T-cell (primary cell): ENCODE measurements at places on chromosomes 13 and 19. TPM values are rescaled to one million over a fixed set of nuclear protein-coding genes. Genes with fewer than 3 reads are reported as not detected.

GRCh38 chr19:5913739-5914357 lies at the start of gene CAPS:
TSS of gene CAPS (plus strand) at chr19:5914254. CDS start at chr19:5914407, 153 bp downstream.
- H3K27me3 ChIP-seq = no peaks in the 10 kb centered on the region
- H3K4me3 ChIP-seq = no peak within 1 kb of the TSS
- peaks cover 28% of the 10 kb centered on the region for H3K36me3 ChIP-seq
- H3K4me1 ChIP-seq = no peaks in the 10 kb centered on the region

DNA sequence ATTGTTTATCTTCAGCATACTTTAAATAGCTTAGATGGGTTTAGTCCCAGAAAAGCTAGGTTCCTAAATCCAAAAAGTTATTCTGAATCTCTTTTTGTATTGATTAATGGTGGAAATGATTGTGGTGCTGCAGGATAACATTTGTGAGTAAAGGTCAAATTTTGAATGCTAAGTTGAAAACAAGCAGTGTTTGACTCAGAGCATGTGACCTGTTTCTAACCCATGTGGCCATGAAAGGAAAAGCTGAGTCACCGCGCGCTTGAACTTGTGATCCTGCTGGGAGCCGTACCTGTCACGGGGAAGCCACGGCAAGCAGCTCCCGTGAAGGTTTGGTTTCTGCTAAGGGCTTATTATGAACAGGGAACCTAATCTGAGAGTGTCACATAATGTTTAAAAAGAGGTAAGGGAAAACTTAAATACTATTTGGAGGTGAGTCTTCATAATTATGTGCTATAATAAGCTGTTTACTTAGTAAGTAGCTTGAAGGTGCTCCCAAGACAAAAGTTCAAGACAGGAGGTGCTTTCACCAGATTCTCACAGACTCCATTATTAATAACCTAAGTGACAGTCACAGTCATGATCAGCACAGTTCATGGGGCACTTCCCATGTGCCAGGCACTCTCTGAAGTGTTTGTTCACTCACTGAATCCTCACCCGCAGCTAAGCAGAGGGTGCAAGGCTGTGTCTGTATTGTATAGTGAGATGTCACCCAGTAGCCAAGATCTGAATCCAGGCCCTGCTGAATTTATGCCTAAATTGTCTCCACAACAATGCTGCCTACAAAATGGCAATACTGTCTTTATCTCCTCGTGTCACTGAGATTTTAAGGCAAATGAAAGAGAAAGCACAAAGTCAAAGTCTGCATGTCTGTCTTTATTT lies 286.5 kb downstream of the MYO16 start:
- no peak for DNase-seq
- no peaks in the 10 kb centered on the region for H3K4me1 ChIP-seq
- H3K27ac ChIP-seq = no peak overlapping the region
- H3K4me3 ChIP-seq = no peak overlapping the region

The CRTC1 gene
- total RNA-seq = 19.6 TPM

- peaks cover 6% of the 10 kb centered on the region for H3K36me3 ChIP-seq
- DNase-seq = no peak
- H3K4me1 ChIP-seq = peaks cover 14% of the 10 kb centered on the region
- no peaks in the 10 kb centered on the region for H3K27me3 ChIP-seq
- H3K4me3 ChIP-seq = no peak overlapping the region
These were observed 2.2 kb downstream of the ZNF100 start for GRCh38 chr19:21765151-21765550.

- peaks cover 18% of the 10 kb centered on the region for H3K4me1 ChIP-seq
- H3K36me3 ChIP-seq = peaks cover 12% of the 10 kb centered on the region
- peak within 1 kb of the TSS; percentile 90 for H3K4me3 ChIP-seq
- H3K27ac ChIP-seq = peak within 1 kb of the TSS; percentile 47
These were observed at the start of gene COLGALT1 for GRCh38 chr19:17555480-17555928. TSS of gene COLGALT1 (plus strand) at chr19:17555649. CDS start at chr19:17555714, 65 bp downstream.

DNA sequence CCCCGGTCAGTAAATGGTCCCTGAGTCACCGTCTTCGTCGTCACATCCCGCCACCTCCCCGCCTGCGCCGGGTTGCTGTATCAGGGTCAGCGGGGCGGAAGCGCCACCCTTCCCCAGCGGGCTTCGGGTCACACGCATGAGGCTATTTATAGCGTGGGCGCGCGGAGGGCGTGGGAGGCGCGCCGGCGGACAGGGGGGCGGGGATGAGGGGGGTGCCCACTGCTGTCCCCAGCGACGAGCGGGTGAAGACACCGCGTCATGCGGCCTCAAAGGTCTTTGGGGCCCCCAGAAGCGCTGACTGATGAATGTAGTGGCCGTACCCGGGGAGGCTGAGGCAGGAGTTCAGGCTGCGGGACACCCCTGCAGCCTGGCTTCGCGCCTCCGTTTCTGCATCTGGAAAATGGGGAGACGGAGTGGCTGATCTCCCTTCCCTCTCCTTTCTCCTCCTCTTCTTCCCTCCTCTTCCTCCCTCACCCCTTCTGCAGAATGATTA lies 7.9 kb downstream of the UNC13A start:
- H3K4me3 ChIP-seq = no peak overlapping the region
- peak; percentile 19 for DNase-seq
- no peak overlapping the region for H3K27ac ChIP-seq
- H3K4me1 ChIP-seq = no peaks in the 10 kb centered on the region

DNA sequence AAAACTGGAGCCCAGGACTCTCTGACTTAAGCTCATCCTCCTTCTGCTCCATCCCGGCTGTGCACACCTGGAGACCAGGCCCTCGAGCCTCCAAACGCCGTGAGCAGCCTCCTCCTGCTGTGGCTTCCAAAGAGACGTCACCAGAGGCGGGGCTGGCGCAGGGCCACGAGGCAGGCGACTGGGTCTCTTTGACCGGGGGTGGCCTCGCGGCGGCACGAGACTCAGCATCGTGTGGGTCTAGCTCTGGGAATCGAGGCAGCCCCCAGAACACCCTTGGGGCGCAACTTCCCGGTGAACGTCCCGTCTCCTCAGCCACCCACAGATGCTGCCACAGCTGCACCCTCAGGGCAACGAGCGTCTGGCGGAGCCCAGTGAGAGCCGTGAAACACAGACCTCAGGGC lies 22.8 kb downstream of the RASA3 start:
- peaks cover 10% of the 10 kb centered on the region for H3K36me3 ChIP-seq
- peak overlapping the region; percentile 77 for H3K27ac ChIP-seq
- no peak for DNase-seq
- peaks cover 28% of the 10 kb centered on the region for H3K4me1 ChIP-seq
- H3K27me3 ChIP-seq = no peaks in the 10 kb centered on the region
- peak overlapping the region; percentile 60 for H3K4me3 ChIP-seq

The PABPC3 gene
- total RNA-seq = 0.32 TPM

The OVOL3 gene
- total RNA-seq = not detected

The ZNF155 gene
- total RNA-seq = 8.7 TPM

The RNF225 gene
- 0.44 TPM for total RNA-seq

- no peaks in the 10 kb centered on the region for H3K36me3 ChIP-seq
- no peak overlapping the region for H3K4me3 ChIP-seq
- H3K4me1 ChIP-seq = no peaks in the 10 kb centered on the region
- no peaks in the 10 kb centered on the region for H3K27me3 ChIP-seq
These were observed 689.3 kb upstream of the ATXN8OS start for GRCh38 chr13:69418319-69418718.

DNA sequence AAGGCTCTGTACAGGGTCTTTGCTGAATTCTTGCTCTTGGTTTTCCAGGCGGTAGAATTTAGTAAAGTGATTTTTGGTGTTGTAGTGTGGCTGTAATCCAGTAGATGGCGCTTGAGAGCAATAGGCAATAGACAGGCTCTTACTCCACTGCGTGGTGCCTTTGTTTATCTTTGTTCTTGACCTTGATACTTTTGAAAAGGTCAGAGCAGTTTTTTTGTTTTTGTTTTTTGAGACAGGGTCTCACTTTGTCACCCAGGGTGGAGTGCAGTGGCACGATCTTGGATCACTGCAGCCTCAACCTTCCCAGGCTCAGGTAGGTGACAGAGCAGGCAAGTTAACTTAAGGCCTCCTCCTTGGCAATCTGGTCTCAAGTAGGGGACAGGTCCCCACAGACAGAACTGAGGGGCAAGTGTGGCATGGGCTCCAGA lies 12.2 kb upstream of the LILRA5 start:
- DNase-seq = peak; percentile 23
- peaks cover 10% of the 10 kb centered on the region for H3K4me1 ChIP-seq
- no peak overlapping the region for H3K27ac ChIP-seq

DNA sequence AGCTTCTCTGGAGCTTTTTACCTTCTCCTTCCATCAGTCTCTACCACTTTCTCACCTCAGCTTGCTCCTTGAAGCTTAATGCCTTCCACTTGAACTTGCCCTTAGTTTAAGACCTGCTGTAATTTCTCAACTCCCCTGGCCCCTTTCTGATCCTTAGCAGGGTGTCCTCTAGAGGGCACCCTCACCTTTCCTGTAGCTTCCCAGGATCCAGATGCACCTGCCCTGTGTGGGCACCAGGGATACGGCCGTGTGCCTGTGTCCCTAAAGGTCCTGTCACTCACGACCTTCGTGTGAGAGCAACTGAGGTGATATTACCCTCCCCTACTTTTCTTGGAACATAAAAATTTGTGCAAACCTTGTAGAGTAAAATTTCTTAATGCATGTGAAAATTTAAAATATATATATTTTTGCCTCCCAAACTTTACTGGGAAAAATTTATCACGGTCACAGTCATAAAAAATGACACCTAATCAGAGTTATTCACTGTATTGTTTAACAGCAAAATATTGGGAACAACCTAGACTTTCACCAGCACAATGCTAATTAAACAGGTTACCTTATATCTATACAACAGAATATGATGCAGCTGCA lies 46.4 kb downstream of the PSG3 start:
- H3K27ac ChIP-seq = no peak overlapping the region
- no peak overlapping the region for H3K4me3 ChIP-seq
- no peak for DNase-seq
- H3K27me3 ChIP-seq = peaks cover 7% of the 10 kb centered on the region
- H3K36me3 ChIP-seq = no peaks in the 10 kb centered on the region

DNA sequence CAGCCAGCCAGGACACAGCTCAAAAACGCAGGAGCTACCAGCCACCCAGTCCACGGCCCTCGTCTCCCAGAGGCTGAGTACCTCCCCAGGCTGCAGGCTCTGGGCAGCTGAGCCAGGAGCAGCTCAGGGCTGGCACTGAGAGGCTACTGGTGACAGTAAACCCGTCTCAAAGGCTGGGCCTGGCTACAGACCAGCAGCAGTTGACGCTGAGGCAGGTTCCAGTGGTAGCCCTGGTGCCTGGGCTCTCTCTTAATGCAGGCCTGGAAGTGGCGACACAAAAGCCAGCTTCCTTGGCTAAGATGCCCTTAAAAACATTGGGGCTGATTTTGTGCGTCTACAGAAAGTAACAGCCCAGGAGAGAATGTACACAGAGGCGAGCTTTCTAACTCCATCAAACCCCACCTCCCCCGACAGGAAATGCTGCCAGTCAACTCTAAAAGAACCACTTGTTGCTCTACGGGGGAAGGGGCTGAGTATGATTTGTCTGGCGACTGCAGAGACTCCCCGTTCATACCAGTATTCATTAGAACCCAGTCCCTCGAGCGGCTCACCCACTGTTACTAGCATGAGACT lies 126.3 kb downstream of the STK24 start:
- peaks cover 49% of the 10 kb centered on the region for H3K36me3 ChIP-seq
- DNase-seq = peak; percentile 21
- H3K4me3 ChIP-seq = no peak overlapping the region

DNA sequence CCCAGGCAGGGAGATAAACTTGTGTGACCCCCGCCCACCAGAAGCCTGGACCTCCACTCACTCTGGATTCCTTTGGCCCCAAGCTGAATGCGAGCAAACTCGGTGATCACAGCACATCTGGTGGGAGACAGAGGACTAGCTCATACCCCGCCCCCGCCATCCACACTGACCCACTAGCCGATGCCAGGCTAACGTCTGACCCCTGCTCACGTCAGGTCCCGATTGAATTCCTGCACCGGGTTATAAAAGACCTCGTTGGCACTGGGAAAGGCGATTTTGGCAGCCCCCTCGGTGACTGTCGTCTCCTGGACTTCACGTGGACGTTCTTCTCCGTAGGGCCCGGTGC lies 631 bp downstream of the TRMT1 start:
- H3K27ac ChIP-seq = peak overlapping the region; percentile 59
- H3K36me3 ChIP-seq = peaks cover 24% of the 10 kb centered on the region
- H3K4me3 ChIP-seq = peak overlapping the region; percentile 92
- no peaks in the 10 kb centered on the region for H3K27me3 ChIP-seq

DNA sequence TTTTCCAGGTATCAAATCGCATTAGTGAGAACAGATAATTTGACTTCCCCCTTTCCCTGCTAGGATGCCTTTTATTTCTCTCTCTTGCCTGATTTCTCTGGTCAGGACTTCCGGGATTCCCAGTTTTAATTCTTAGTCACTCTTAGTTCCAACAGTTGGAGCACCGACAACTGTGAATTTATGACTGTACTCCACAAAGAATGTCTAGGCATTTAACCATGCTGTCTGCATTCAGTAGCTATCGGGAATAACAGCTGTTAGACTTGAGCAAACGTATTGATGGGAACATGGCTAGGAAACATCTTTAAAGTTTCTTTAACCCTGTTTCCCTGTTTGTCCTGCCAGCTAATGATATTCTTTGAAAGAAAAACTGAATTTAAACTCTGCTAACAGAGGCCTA lies 14.1 kb upstream of the SPACA7 start:
- DNase-seq = no peak
- H3K4me1 ChIP-seq = no peaks in the 10 kb centered on the region
- H3K4me3 ChIP-seq = no peak overlapping the region
- no peak overlapping the region for H3K27ac ChIP-seq

DNA sequence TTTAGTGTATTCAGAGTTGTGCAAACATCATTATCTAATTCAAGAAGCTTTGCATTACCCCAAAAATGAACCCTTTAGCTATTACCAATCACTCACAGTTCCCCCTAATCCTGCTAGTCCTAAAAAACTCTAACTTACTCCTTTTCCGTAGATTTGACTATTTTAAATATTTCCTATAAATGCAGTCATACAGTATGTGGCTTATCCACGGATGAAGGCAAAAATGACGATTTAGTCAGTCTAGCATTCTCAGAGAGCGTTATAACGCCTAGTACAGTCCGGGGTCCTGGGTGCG lies 587 bp upstream of the ZNF383 start:
- DNase-seq = no peak
- no peaks in the 10 kb centered on the region for H3K36me3 ChIP-seq
- peak overlapping the region; percentile 78 for H3K4me3 ChIP-seq
- H3K27ac ChIP-seq = peak overlapping the region; percentile 82
- H3K27me3 ChIP-seq = no peaks in the 10 kb centered on the region
